ENCODE measurements at places on chromosomes 5 and 9.

DNA sequence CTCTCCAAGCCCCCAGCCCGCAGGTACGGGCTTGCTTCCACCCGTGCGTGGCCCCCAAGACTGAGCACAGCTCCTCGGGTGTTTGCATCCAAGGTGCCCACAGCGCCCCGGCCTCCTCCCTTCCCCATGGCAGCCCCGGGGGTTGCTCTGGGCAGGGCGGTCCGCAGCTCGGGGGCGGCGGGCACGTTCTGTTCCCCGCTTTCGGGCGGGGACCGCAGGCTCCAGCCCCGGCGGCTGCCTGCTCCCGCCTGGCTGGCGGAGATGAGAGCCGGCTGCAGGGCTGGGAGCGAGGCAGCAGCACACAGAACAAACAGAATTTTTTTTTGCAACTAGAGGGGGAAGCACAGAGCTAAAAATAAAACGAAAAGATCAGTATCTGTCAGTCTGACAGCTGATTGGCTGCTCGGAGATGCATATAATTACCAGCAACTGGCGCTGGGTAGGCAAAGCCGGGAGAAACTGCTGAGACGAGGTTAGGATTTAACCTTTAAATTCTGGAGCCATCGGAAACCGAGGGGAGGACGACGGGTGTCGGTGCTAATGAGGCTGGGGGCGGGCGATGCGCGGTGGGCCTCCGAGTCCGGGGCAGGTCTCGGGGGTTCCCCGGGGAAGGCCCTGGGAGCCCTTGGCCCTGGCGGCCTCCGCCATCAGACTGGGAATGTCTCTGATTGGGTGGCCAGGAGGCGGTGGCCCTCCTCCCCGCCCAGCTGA lies 142.7 kb upstream of the IER5L start:
- peak; percentile 63 for DNase-seq

DNA sequence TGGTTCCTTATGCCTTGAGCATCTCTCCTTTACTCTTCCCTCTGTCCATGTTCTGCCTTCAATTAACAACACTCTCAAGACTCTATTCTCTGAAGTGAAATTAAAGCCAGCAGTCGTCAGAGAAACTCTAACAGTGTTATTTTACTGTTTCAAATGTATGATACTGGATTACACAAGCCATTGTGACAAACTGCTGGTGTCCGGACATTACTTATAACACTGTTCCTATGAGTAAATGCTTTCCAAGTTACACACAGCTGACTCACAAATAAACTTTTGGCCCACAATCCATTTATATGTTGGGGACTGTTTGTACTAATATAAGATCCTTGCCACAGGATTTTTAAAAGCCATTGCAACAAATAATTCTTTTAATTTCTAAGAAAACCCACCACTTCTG lies 63.2 kb upstream of the GHR start:
- no peak for DNase-seq

DNA sequence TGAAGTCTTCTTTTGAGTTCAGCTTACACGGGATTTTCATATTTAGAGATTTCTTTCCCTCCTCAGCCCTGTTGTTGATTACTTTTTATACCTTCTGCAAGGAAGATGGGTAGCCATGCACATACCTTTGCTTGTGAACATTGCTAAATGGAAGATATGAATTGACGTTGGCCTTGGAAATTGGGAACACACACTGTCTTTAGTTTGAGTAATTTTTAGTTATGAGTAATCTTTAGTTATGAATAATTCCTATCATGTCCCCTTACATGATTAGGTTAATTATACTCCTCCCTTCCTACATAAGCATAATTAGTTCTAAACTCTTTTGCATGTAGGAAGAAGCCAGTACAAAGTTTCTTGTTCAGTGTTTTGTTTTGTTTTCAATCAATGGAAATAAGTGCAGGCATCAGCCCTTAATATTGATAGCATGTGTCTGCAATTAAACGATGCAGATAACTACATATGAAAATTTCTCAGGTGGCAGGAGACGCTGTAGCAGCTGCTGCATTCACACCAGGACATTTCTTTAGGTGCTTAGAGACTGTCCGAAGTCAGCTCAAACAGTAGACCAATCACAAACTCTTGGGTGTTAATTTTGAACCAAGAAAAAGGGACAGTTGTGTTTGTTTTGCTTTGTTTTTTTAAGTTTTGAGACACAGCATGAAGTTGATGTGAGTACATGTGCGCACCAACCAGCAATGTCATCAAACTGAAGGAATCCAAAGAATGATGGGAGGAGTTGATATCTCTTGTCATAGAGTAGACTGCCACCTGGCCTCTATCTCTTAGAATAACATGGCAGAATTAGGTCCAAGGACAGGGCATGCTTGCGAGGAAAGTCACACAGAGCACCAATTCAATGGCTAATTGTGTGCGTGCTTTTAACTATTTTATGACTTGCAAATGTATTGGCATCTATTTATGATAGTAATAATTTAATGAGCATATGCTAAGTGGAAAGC lies 51.4 kb downstream of the SMARCA2 start:
- peak; percentile 39 for DNase-seq

GRCh38 chr9:34928921-34929320 lies 29.2 kb upstream of the PHF24 start:
- DNase-seq = no peak

- no peak for DNase-seq
Observed at GRCh38 chr5:180639741-180640610, 9.4 kb downstream of the FLT4 start.

DNA sequence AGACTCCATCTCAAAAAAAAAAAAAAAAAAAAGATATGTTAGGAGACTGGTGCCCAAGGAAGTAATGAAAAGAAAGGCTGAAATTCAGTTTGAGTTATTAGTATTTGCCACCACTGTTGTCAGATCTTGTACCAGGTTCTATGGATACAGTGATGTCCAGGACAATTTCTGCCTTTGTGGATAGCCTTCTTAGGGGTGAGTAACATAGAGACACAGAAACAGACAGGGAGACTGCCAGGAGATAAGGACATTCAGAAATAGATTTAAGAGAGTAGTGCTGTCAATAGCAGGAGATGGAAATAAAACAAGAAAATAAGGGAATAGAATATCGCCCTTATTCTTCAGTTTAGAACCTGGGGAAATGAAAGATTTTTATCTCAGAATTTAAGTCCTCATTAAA lies 6.3 kb upstream of the SPINK14 start:
- no peak for DNase-seq

DNA sequence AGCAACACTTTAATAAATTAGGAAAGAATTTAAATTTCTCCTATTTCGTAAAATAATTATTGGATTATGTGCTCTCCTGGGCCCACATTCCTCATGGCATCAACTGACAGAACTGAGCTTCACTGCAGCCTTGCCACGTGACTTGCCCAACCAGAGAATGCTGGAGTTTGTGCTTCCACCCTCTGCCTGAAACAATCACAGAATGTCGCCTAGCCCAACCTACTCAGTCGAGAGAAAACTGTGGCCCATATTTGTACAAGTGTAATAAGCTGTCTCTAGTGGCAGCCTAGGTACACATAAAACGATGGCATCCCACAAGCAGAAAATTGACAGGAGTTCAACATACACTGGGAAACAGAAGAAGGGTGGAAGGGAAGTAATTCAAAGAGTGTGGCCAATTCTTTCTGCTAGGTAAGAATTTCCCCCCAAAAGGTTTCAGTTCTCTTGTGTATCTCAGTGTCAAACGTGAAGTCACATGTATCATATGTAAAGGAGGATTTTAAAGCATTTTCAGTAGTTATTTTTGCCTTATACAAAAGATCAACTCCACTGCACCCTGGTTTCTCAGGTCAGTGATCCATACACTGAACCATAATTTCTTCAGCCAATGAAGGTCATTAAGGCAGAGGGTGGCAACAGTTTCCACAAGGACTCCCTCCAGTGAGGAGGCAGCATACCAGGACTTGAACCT lies 41.7 kb downstream of the ZNF608 start:
- DNase-seq = no peak

GRCh38 chr5:172645271-172646055 lies 4.4 kb downstream of the NEURL1B start:
- DNase-seq = no peak

DNA sequence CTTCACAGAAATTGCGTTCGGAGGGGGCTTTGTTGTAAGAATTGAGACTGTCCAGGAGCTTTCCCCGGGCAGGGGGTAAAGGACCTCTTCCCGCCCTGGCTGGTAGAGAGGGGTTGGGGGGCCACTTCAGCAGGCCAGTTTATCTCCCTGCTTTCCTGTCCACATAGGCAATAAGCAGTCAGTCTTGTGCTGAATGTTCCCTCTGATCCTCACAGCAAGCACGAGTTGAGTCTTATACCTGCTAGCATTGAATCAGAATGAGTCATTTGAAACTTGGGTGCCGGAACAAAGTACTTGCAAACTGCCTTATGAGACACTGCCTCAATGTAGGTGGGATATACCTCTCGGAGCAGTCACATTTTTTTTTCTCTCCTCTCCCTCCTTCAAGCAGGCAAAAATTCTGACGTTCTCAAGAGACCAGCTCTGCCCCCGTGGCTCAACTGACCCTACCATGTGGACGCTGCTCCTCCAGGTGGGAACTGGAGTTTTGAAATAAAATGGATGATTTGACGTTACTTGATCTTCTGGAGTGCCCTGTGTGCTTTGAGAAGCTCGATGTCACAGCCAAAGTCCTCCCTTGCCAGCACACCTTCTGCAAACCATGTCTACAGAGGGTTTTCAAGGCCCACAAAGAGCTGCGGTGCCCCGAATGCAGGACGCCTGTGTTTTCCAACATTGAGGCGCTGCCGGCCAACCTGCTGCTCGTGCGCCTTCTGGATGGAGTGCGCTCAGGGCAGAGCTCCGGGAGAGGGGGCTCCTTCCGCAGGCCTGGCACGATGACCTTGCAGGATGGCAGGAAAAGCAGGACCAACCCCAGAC lies 1.3 kb downstream of the SH3RF2 start:
- DNase-seq = no peak

GRCh38 chr5:137415231-137415681 lies 83.9 kb downstream of the SPOCK1 start:
- DNase-seq = no peak

GRCh38 chr5:141392429-141393198 lies at the start of gene PCDHGA8:
TSS of gene PCDHGA8 (plus strand) at chr5:141392633. CDS start at chr5:141392814, 181 bp downstream.
- DNase-seq = no peak

All from CD4-positive, alpha-beta memory T cell (primary cell).